ENCODE measurements at places on chromosomes 5 and 9.

DNA sequence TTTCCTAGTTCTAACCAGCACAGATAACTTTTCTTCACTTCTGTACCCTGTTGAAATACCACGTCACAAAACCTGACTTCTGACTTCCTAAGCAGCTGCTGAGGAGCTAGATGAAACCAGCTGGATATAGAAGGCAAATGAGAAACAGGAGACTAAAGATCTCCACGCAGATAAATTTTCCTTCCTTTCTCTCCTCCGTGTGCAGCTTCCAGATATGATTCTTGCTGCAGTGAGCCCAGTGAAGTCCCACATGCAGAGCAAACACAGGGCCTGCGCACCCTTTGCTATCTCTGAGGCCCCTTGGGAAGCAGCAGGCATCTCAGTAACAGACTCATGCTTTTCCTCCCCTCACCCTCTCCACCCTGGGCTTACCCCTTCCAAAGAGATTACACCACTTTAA lies 1638.3 kb downstream of the MAT2B start:
- DNase-seq, result no peak

- no peak for DNase-seq
Measured at GRCh38 chr9:2620919-2621721, 467 bp upstream of the VLDLR start.

DNA sequence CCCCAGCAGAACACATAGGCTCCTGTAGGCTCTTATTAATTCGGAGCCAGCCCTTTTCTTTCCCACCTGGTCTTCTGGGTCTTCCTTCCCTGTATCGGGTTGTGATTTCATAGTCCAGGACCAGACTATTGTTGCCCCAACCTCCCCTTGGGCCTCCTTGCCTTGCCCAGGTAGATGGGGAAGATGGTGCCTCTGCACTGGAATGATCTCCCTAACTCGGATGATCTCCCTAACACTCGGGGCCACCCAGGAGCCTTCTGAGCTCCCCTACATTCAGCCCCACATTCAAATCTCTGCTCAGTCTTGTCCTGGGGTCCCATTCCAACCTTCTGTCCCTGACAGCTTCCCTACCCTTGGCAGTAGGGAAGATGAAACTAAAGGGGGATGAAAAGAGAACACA lies 2.7 kb upstream of the IRF1 start:
- DNase-seq, result no peak

DNA sequence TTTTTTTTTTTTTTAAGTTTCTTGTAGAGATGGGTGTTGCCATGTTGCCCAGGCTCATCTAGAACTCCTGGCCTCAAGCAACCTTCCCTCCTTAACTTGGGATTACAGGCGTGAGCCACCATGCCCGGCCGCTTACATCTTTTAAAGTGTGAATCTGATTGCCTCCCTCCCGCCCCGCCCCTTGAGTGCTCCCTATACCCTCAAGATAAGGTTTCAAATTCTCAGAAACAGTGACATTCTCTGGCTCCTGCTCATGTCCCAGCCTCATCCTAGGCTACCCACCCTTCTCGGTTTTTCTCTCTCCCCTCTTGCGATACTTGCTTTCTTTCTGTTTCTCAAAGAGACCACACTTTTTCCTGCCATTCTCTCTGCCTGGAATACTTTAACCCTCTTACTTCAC lies 12.4 kb downstream of the MORN5 start:
- DNase-seq, result no peak

- no peak for DNase-seq
Measured at GRCh38 chr5:22577711-22578110, 275.4 kb downstream of the CDH12 start.

GRCh38 chr5:83038924-83039323 lies 38.3 kb downstream of the TMEM167A start:
- no peak for DNase-seq
